ENCODE measurements at places on chromosomes 2 and 18.

DNA sequence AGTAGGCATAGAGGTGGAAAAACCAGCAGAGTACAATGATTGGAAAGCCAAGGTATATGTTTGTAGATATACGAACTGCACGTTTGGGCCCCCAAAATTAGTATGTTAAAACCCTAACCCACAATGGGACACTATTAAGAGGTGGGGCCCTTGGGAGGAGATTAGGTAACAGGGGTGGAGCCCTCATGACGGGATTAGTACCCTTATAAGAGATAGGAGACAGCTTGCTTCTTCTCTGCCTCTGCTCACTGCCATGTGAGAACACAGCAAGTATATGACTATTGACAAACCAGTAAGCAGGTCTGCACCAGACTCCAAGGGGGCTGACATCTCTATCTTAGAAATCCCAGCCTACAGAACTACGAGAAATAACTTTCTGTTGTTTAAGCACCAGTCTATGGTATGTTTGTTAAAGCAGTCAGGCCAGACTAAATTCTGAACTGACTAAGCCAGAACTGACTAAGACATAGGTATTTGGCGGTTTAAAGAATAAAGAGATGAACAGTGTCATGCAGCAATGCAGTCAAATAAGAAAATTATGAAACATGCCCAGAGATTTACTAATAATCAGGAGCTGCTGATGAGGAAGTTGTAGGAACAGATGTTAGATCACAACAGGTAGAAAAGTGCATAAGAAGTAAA is 182.9 kb downstream of the DYM start:
- no peak for DNase-seq

- no peak for DNase-seq
These were observed 62.3 kb downstream of the NCK2 start for GRCh38 chr2:105806996-105807395.

GRCh38 chr2:23420840-23421476 is 36.0 kb downstream of the KLHL29 start:
- DNase-seq: no peak

DNA sequence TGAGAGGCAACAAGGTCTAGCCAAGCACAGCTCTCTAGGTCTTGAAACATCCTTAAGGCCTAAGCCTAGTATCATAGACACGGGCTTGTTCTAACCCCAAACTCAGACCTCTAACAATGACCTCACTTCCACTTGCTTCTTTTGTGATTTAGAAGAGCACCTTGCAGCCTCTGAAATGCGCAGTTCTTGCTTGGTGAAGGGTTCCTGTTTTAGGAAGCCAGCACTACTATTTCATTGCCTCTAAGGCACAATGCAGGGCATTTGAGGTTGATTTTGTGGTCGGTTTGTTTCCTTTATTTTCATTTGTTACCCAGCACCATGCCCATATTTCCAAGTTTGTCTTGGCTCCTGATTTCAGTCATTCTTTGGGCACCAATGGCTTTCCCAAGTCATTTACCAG is 117.0 kb upstream of the CYP1B1 start:
- DNase-seq: no peak

DNA sequence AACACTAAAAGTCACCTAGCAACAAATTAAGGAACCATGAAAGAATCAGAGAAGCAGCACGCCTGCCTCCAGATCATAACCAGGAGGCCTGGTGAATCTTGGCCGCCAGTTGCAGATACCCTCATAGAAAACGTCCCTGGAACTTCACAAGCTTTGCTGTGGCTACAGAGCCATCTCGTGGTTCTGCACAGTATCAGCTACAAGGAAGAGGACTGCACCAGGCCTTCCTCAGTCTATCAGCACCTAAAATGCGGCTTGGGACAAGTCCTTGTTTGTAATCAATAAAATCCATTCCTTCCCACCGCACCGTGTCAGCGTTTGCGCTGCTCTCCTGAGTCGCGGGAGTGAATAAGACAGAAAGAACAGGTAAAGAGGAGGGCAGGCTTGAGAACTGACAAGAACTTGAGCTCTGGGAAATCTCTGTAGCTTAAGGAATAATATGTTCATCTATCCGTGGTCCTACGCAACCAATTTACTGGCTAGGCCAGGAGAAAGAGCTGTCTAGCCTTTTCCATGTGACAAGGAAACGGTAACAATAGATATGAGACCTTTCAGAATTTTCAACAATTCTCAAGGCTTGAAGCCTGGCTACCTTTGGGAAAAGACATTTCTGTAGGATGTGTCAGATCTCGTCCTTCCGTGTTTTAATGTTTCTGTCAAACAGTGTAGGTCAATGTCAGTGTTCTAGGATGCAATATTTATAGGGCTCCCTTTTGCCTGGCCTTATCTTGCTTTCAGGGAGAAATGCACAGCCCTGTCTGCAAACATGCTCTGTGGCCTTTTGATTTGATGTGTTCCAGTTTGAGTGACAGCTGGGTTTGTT is 128.5 kb upstream of the RAB12 start:
- DNase-seq: peak; percentile 29

GRCh38 chr2:22282220-22282619 is 1102.8 kb upstream of the KLHL29 start:
- no peak for DNase-seq

DNA sequence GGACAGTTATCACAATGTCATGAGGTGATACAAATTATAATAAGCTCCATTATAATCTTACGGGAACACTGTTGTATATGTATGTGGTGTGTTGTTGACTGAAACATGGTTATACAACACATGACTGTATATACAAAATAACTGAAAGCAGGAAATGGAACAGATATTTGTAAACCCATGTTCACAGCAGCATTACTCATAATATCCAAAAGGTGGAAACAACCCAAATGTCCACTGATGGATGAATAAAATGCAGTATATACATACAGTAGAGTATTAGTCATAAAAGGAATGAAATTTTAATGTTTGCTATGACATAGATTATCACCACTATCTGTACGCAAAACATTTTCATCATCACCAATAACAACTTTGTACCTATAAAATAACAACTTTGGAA is 107.3 kb downstream of the USP34 start:
- DNase-seq: no peak

GRCh38 chr2:176814740-176815367 is 397.7 kb upstream of the HNRNPA3 start:
- no peak for DNase-seq

GRCh38 chr2:200302940-200303727 is 3.4 kb upstream of the SPATS2L start:
- DNase-seq: no peak

DNA sequence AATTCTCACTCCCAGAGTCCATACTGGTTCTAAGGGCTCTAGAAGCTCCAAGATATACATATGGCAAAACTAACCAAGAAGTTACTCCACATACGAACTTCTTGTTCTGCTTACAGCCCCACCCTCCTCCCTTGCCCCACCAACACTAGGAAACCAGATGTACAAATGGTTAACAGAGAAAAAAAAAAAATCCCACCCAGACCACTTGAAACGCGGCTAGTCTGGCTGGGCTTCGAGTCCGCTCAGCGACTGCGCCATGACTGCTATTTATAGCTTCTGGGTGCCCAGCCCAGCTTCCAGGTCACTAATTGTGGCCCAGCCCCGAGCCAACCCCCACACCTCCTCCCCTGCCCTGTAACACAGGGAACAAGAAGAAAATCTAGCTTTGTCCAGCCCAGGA is 47.0 kb upstream of the IHH start:
- DNase-seq: no peak

DNA sequence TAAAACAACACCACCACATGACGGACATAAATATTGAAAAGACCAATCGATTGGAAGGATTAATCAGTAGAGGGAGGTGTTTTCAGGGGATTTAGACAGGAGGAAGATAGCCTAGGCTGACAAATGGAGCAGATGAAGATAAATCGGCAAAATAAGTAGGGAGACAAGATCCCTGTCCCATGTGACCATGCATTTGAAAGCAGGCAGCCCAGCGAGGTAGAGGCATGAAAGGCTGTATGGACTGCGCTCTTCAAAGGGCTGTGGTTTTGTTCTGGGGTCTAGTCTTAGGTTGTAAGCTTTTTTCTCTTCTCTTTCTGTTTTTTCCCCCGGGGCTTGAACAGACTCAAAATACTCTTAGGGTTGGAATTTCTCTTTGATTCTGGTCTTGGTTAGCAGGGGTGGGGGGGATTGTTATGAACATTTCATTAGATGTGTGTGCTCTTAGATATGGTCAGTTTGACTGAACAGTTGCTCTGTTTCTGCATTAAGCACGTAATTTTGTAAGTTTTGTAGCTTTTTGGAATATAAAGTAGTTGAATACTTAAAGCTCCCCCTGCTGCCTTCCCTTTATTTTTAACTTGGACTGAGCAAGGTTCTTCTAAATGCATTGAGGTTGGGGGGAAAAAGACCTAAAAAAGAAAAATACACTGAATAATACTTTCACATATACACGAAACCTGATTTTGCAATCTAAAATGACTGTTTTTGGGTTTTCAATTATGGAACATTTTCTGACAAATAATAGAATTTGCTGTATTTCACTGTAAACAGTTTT is 32.2 kb downstream of the ZNF532 start:
- no peak for DNase-seq

- no peak for DNase-seq
These were observed 11.5 kb upstream of the RNF144A start for GRCh38 chr2:6905668-6906067.

DNA sequence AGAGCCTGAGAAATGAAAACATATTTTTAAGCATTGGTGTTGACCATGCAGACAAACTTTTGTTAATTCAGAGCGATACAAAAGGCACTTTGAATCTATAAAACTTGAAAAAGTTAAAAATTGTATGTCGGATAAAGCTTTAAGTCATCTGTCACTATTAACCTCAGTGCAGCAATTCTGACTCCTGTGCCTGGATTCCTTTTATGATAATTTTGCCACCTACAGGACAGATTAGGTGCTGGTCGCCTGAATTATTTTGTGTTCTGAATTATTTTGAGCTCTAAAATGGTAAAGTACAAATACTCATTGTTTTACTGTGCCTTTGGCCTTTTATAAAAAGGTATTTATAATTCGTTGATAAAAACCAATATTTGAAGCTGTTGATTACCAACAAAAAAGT is 19.4 kb upstream of the RNF138 start:
- DNase-seq: peak; percentile 52

DNA sequence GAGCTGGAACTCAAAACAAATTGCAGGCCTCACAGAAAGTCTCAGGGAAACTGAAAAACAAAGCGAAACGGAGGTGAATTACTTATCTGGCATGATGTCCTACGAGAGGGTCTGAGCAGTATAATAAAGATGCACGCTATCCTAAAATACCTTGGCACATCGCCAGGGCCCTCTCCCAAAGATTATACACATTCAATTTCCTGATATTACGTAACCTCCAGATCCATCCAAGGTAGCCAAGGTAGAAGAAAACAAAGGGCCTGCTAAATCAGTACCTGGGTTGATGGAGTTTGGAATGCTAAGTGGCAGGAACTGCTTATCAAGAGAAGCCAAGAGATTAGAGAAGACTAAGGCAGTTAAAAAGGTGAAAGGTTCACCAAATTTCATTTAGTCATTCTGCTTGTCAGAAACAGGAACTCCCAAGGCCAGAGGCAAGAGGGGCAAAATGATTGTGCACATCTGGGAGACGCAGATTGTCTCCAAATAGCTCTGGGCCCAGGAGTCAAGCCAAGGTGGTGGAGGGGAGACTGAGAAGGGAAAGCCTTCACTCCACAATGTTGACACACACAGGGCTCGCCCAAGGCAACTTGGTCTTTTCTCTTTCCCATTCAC is 236.8 kb upstream of the ATP5MC3 start:
- no peak for DNase-seq

GRCh38 chr2:224377751-224378700 is 23.9 kb downstream of the FAM124B start:
- DNase-seq: no peak

DNA sequence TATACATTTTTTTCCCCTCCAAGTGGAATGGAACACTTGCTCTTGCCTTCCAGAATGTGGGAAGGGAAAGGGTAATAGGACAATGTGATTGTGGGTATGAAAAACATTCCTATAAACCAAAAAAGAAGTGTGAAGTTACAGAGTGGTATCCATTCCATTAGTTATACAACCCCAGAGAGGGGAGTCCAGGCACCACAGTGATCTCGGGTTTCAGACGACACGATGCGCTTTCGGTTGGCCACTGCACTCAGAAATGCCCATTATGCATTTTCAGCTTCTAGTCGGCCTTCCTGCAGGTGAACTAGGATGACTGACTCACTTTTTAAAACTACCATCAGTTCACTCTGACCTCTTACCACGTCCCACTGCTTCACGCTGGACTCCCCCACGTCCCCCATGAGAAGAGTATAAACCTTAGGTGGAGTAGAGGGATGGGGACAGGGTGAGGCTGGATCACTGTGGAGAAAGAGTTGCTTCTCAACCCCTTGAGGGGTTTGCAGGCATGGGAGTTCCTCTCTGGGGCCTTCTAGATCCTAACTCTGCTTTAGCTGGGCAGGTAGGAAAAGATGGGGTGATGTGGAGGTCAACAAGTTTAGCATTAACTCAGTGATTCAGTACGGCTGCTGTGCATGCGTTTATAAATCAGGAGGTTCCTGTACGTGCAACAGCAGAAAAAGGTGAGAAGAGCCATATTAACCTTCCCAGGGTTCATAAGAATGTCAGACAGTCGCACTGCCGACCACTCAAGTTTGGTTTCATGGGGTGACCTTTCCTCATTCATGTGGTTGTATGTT is 50.5 kb downstream of the ZNF532 start:
- DNase-seq: no peak

GRCh38 chr2:27931361-27931950 is 40.9 kb downstream of the BABAM2 start:
- no peak for DNase-seq

GRCh38 chr18:76410033-76410432 is 85.0 kb downstream of the ZNF516 start:
- no peak for DNase-seq

GRCh38 chr2:9191041-9191481 is 15.6 kb upstream of the ASAP2 start:
- peak; percentile 97 for DNase-seq

- no peak for DNase-seq
These were observed 26.2 kb upstream of the SPOPL start for GRCh38 chr2:138475277-138475776.

DNA sequence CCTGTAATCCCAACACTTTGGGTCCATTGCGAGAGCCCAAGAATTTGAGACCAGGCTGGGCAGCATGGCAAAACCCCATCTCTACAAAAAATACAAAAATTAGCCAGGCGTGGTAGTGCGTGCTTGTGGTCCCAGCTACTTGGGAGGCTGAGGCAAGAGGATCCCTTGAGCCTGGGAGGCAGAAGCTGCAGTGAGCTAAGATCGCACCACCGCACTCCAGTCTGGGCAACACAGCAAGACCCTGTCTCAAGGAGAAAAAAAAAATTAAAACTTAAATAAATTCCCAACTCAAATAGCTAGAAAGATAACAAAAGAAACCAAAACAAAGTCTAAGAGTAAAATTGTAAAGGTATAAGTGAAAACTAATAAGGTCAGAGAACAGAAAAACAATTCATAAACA is 6.2 kb downstream of the ASXL2 start:
- DNase-seq: no peak

Data from COLO829 (cell line).